DMS79 (cell line): ENCODE measurements at places on chromosomes 11 and 22.

- no peak for DNase-seq
Measured at GRCh38 chr11:96486890-96487611, 97.2 kb downstream of the JRKL start.

- DNase-seq, result no peak
Measured at GRCh38 chr11:57458410-57459163, 1.7 kb upstream of the RTN4RL2 start.

DNA sequence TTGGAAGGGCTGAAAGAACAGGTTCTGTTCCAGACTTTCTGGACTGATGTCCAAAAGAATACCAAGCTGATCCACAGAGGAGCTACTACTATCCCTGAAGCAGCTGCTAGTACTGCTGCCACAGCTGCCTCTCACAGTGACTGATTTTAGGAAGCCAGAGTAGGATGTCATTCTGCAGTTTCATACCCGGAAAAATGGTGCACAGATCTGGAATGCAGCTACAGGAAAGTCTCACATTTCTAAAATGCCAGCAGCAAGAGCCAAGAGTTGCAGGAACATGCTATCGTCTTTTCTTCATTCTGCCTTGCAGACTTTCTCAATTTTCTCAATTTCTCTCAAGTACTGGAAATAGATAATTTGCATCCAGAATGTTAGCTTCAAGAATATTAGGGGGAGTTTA, 19.4 kb upstream of the CCDC179 start:
- no peak for DNase-seq

- peak; percentile 10 for DNase-seq
Measured at GRCh38 chr22:29268511-29269229, 602 bp downstream of the EWSR1 start.
